ENCODE measurements at places on chromosomes 1 and 21.

DNA sequence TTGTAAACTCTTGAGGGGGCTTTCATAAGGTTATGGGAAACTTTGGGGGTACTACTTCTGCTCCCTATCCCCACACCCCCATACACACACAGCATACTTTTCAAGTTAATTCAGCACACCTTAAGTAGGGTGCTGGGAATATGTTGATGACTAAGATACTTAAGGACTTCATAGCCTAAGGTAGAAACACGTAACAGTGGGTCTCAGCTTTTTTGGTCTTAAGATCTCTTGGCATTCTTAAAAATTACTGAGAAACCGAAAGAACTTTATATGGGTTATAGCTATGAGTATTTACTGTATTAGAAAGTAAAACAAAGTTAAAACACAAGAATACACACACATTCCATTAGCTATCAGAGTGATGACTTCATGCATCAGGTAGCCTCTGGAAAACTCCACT is 2.1 kb downstream of the OTUD3 start:
- no peak for DNase-seq

DNA sequence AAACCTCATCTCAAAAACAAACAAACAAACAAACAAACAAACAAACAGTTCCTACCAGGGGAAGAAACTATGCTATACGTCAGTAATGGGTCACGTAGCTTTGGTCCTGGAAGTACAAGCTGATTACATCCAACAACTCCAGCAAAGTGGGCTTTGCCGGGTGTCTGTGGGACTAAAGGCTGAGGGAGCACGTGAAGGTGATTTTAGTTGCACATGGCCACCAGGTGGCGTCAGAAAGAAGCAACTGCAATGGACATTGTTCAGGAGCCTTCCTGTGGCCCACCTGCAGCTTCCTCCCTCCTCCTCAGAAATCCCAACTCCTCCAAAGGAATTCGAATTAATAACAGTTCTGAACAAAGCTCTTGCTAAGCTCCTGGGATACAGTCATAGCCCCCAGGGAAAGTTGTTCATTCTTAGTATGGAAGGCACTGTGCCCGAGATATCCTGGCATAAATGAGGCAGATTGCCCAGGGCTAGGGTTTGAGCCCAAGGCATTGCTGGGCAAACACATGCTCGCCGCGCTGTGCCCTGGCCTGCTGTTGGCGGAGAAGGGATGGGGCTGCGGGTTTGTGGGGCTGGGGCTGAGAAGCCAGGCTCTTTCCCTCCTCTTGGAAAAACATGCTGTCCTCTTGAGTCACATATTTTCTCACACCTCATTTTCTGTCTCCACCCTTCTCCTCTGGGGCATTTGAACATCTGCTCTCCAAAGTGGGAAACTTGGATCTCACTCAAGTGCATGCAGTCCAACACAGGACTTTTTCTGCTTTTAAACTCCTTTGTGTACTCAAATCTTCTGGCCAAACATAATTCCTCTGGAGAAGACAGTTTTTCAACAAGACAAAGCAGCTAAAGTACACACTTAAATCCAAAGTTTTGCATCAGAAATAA is 28.6 kb downstream of the AKNAD1 start:
- DNase-seq = peak; percentile 91

- no peak for DNase-seq
Measured at GRCh38 chr21:32626621-32627196, 14.5 kb upstream of the CFAP298 start.

DNA sequence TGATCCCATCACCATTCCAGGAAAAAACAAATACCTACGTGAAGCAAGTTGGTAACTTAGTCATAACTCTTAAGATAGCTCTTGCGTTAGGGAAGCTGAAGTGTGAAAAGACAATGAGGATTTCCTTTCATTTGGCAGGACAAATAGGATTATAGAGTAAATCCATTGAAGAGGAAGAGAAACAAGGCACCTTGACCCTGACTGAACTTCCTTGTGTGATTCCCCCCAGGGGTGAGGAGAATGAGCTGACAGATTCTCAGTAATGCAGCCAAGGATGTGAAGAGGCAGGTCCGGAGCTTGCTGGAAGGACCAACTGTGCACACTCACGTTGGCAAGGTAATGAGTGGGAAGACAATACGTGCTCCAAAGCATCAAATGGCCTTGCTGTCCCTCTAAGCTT is 55.0 kb upstream of the HMCN1 start:
- DNase-seq = peak; percentile 12

DNA sequence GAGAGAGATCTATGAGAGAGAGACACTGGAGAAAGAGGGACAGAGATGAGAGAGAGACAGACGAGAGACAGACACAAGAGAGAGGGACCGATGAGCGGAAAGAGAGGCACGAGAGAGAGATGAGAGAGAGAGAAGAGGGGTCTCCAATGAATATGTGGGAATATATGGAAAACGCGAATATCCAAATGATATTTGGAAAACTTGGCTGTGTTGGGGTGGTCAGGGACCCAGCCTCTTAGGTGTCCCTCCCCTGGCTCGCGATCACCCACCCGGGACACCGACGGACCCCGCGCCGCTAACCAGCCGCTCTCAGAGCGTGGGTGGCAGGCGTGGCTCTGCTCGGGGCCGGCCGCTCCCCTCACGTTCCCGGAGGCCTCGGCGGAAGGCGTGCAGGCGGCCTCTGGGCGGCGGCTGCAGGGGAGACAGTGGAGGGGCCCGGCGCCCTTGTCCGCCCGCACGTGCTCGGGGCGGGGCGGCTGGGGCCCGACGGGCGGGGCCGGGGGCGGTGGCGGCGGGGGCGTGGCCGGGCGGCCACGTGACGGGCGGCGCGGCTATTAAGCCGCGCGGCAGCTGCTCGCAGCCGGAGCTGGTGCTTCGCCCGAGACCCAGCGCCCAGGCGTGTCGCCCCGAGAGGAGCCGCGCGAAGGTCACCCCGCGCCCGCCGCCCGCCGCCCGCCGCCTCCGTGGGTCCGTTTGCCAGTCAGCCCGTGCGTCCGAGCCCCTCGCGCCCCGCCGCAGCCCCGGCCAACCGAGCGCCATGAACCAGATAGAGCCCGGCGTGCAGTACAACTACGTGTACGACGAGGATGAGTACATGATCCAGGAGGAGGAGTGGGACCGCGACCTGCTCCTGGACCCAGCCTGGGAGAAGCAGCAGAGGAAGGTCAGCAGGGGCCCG is at the start of gene ACTN2:
Gene ACTN2 (plus strand): TSS at position 583 of the 898 bp plus-strand sequence. CDS start 175 bp downstream, at position 758.
- DNase-seq = peak; percentile 40

DNA sequence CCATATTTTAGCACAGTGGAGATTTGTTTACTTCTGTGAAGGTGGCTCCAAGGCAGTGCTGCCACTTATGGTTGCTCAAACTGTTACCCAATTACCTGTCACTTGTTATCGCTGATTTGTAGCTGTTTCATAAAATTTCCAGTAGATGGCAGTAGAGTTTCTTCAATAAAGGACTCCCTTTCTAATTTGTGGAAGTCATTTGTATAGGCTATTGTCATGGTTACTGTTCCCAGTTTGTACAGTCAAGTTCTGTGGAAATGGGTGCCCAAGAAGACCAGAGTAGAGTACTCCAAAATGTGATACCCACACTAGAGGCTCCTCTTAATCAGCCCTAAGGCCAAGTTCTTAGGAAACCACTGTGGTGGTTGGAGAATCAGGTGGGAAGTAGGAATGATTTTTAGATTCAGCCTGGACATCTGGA is 186.1 kb downstream of the CLEC20A start:
- DNase-seq = peak; percentile 46

DNA sequence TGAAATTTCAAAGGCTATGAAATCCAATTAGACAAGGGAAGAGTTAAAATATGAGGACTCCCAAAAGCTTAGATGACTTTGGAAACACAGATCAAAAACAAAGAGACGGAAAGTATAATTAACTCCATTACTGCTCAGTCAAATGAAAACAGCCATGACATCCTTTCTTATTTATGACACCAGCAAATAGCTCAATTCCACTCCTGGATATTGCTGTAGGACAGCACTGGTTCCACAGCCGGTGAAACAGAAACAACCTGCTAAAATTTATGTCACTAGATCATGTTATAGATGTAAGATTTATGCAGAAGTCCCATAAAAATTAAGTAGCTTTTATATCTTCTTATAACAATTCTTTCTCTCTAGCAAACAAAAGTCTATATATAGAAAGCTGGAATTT is 65.6 kb upstream of the RRP15 start:
- DNase-seq = no peak

DNA sequence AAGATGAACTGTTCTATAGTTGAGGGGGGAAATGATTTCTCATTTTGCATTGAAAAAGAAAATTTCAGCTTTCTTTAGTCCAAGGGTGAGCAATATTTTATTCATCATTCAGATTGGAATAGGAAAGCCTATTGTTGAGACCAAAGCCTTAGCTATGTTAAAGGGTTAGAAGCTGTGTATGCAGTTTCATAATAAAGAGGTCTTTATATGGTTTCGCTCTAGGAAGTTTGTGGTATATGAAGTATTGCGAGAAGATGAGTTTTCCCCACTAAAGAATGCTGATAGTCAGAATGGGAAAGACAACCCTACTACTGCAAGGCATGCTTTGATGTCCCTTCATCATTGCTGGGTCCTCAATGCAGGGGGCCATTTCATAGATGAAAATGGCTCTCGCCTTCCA is 28.6 kb downstream of the UAP1 start:
- no peak for DNase-seq

- DNase-seq = no peak
Measured at GRCh38 chr1:166080277-166080966, 86.4 kb downstream of the FAM78B start.

DNA sequence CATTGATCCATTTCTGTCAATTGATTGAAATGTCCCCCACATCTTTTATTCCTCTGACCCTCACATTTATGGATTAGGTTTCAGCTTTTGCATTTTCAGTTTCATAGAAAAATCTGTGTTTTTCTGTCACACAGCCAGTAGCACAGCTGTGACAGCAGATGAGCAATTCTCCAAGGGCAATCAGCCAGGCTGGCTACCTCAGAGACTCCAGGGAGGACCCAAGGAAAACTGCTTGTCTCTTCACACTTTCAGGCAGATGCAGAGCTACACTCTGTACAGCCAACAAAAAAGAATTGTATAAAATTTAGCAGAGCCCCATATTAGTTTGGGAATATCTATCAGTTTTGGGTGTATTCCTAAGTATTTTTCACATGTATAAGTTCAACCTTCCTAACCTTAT is 257.2 kb downstream of the LRRC7 start:
- DNase-seq = peak; percentile 48

GRCh38 chr1:38297842-38298241 is 251.2 kb upstream of the POU3F1 start:
- no peak for DNase-seq

- DNase-seq = no peak
Measured at GRCh38 chr1:24966724-24967346, 36.8 kb upstream of the RUNX3 start.

DNA sequence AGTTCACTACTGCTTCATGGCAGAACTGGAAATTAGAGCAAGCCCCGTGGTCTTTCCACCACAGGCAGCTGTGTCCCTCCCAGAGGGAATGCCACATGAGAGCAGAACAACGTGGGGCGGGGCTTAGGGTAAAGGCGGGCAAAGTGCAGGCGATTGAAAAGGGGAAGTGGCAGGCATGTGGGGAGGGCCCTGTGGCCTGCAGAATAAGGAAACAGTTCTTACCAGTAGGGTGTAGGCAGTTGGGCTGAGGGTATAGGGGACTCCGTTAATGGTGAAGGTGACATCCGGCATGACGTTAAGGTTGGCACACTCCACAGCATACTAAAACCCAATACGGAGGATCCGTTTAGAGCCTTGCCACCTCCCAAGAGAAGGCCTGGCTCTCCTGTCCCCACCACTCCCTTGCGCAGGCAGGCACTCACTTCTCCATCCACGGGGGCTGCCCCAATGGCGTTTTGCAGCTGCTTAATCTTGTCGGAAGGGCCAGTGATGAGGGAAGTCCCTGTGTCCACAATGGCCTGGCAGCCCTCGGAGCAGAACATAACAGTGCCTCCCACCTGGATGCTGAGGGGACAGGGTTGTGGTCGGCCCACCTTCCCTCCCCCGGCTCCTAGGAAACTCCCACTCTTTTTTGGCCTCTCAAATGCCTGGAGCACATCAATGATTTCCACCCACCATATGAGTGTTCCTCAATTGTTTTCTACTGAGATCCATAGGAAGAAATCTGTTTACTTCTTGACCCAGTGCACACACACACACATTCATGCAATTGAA is 9.1 kb upstream of the RAB7B start:
- DNase-seq = peak; percentile 83

All from Ammon's horn (tissue), 1 donor.